ACHN (cell line): ENCODE measurements at places on chromosomes 12 and 14.

DNA sequence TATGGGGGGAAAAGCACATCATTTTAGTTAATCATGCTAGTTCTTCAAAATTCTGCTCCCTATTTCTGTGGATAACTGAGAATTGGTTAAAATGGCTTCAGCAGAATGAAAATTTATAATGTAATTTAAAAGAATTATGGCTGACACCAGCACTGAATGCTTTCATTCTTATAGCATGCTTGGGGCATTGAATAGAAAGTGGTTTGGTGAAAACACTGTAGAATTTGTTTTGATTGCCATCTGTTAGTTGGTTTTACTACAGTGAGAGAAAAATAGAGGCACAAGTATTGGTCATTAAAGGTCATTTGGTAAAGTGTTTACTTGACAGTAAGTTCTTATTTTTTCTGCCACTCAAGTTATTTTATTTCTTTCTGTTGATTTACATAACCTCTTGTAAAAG is 70.8 kb downstream of the PRORP start:
- no peak for DNase-seq

- DNase-seq = no peak
Measured at GRCh38 chr12:98439981-98440581, 75.3 kb upstream of the TMPO start.

GRCh38 chr12:69616025-69616424 is 5.3 kb upstream of the LRRC10 start:
- no peak for DNase-seq

GRCh38 chr14:53900499-53900898 is 56.1 kb downstream of the BMP4 start:
- no peak for DNase-seq

- DNase-seq = no peak
Measured at GRCh38 chr14:100538351-100539002, 48.7 kb downstream of the BEGAIN start.

DNA sequence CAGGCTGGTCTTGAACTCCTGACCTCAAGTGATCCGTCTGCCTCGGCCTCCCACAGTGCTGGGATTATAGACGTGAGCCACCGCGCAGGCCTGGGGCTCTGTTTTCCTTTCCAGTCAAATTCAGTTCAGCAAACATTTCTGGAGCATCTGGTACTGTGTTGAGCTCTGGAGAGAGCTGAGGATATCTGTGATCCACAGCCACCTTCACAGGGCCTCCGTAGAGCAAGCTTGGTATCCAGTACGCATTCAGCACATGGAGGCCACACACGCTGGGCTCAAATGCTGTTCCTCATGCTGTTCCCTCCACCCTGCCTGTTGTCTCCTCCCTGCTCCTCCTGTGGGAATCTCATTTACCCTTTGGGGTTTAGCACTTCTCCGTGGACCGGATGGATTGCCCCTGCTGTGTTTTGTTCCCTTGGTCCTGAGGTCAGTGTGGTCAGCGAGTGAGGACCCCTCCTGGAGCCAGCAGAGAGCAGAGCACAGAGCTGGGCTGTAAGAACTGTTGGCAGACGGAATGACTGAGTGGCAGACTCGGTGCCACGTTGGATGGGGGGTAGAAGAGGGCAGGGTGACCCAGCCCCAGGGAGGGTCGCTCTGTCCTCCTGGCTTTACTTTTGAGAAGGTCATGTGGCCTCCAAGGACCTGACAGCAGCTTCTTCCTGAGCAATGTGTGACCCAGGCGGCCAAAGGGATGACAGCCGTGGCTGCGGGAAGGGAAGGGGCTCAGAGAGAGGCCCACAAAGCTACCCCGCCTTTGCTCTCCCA is 891 bp downstream of the RPS6KL1 start:
- DNase-seq = no peak

DNA sequence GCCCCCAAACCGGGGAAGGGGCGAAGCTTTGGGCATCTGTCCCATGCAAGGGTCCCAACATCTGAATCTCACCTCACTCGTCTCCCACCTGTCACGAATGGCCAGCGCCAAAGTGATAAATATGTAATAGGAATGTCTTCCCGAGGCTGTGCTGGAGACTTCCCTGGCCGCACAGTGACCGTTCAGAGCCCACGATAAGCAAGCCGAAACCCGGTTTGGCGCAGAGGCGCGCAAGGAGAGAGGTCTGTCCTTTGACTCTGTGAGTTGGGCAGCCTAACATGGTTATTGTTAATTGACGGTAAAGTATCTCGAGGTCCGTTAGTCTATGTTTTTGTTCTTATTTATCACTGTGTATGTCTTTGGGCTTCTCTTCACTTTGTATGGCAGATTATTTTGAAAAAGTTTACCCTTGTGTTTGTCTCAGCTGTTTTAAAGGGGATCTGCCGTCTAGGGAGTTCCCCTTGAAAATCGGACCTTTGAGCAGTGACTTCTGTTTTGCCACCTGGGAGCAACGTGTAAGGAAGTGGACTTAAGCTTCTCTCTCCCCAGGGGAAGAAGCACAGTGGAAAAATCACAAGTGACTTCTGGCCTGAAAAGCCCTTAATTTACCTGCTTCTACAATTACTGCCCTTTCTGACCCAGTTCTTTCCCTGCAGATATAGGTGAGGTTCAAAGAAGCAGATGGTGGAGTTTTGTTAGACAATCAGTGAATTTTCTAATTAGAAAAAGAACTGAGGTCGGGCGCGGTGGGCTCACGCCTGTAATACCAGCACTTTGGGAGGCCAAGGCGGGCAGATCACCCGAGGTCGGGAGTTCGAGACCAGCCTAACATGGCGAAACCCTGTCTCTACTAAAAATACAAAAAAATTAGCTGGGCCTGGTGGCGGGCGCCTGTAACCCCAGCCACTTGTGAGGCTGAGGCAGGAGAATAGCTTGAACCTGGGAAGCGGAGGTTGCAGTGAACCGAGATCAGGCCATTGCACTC is 1.1 kb upstream of the TM9SF1 start:
- peak; percentile 19 for DNase-seq

GRCh38 chr14:33347796-33348195 is 409.1 kb downstream of the NPAS3 start:
- no peak for DNase-seq

DNA sequence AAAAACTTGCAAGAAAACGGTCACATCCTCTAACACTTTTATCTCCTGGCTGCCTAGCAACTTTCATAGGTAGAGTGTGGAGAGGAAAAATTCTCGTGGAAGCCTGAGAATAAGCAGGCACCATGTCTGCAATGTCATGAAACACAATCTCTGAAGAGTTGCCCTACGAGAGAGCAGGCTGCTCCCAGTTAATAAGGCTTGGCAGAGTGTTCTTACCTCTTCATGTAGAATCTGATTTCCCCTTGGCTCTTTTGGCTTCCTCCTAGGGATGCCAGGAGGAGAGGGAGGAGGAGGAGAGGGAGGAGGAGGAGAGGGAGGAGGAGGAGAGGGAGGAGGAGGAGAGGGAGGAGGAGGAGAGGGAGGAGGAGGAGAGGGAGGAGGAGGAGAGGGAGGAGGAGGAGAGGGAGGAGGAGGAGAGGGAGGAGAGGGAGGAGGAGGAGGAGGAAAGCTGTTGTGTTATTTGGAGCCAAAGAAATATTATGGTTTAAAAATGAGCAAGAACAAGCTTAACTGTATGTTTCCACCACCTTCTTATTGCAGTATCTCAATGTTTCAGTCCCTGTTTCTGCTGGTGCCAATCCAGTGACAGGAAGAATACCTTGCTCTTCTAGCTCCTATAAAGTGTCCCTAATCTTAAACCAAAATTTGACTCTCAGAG is 52.9 kb downstream of the EGLN3 start:
- no peak for DNase-seq

DNA sequence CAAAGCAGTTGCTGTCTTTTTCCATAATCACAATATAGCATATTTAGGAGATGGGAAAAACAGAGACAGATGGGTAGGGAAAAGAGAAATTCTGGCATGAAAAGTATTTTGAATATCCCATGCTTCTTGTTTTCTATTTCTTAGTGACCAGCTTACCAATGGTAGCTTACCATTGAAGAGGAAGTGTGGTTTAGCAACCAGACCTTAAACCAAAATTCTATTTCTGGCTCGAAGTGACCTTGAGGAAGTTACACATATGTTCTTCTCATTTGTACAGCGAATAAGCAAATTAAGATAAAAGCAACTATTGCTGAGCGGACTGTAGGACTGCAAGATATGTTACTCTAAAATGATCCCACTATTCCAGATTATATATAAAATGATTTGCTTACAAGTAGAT is 82.9 kb downstream of the FGD4 start:
- no peak for DNase-seq

DNA sequence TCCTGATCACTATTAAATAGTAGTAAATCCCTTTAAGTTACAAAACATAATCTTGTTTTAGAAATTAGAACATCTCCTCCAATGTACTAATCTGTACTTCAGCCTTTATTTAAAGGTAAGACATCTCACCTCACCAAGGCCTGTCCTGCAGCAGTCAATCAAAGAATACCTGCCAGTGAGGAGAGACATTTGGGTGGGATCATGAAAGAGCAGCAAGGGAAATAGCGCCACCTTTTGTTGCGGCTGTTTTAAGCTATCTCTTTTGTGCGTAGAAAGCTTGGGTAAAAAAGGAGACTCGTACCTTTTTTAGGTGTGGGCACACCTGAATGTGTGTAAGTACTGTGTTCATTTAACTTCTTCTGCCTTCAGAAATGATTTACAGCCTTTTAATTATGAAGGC is 117.8 kb upstream of the TMTC1 start:
- no peak for DNase-seq

DNA sequence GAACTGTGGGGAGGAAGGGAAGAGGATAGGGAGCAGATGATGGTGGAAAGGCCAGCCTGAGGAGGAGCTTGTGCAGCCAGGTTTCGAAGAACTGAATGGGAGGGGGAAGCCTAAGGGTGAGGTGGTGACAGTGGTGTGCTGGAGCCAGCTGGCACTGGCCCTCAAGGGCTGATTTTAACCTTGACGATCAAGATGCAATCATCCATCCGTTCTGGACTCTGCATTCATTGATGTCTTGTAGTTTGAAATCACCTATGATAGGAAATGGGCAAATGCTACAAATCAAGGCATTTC is 2.8 kb upstream of the ATG101 start:
- DNase-seq = no peak

DNA sequence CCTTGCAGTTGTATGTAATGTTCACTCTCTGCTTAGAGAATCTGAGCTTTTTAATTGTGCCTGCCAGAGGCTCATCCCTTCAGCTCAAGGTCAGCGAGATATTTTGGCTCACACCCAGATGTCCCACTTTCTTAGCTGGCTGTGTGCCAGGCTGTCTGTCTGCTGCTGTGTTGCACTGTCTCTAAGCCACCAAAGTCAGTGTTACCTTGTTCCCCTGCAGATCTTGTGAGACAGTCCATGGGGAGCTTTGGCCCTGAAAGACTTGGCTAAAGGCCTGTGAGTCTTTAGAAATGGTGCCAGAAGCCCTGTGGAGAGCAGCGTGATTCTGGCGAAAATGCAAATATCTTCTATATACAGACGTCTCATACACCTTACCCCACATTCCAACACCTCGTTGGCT is 293.7 kb downstream of the TTC6 start:
- DNase-seq = no peak

DNA sequence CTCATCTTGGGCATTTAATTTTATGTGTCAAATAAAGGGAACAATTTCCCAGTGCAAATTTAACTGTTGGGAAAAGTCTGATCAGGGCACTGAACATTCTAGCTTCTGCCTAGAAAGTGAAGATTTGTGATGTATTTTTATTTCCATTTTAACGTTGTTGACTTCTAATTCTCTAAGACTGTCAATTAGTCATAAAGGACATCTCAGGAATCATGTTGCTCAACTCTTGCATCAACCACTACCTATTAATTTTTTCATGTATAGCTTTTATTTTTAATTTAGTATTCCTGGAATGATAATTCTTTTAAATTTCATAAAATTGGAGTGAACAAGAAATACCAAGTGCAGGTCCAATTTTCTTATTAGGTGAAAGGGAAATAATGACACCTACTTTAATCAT is 87.9 kb upstream of the METAP2 start:
- DNase-seq = no peak

DNA sequence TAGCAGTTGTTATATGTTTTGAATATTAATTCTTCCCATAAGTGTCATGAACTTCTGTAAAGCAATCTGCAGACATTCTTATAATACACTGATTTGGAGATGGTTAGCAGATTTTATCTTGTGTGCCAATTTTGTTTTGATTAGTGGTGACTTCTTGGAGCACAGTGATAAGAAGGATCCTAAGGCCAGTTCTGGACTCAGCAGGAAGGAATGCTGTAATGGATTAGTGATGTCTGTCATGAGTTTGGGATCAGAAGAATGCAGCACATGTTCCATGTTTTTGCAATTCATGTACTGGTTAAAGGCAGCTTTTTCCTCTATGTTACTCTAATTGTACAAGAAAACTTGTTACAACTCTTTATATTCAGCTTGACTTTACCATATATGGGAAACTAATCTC is 91.5 kb downstream of the UNC79 start:
- DNase-seq = no peak

- DNase-seq = no peak
Measured at GRCh38 chr14:93049867-93050331, 65.8 kb downstream of the ITPK1 start.

DNA sequence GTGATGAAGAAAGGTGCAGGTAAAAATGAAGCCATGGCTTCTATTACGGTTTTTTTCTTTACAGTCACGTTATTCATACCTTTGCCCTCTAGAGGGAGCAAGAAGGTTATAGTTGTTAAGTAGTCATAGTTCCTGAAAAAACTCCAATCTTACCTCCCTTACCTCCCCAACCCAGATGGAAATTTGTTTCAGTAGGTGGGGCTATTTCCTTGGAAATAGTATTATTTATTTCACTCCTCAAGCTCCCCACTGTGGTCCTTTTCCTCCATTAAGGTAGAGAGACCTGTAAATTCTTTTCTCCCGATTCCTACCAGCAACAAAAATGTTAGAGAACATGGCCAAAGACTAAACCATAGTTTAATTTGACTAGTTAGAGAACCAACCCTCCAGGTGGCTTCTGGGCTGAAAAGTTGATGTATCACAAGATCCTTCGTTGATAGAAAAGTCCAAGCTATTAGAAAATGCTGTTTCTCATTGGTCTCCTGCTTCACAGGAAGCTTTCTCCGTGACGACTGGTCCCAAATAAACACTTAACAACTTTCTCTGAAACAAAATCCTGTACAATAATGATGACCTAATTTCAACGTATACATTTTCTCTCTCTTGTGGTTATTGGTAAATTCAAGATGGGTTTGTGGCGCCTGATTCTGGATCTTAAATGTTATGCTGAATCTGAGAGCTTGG is 43.5 kb downstream of the TMX1 start:
- DNase-seq = peak; percentile 91

DNA sequence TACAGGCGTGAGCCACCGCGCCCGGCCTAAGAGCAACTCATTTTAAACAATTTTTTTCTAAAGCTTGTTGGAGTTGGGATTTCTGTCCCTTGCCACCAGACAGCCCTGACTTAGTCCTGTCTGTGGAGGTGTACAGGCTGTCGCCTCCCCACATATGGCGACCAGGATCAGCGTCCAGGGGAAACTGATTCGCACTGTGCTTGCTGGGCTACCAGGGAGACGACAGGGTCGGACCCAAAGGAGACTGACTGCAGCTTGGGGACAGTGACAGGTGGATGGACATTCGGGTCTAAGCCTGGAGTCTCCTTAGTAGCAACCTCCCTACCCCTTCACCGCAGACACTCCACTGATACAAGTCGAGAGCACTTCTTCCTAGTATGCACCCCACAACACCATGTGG is 40.3 kb downstream of the TRAFD1 start:
- DNase-seq = no peak

GRCh38 chr14:53971521-53971920 is 14.9 kb upstream of the BMP4 start:
- DNase-seq = no peak

- no peak for DNase-seq
Measured at GRCh38 chr12:89935850-89936249, 227.2 kb upstream of the ATP2B1 start.
